ENCODE measurements at places on chromosomes 2 and 18.

DNA sequence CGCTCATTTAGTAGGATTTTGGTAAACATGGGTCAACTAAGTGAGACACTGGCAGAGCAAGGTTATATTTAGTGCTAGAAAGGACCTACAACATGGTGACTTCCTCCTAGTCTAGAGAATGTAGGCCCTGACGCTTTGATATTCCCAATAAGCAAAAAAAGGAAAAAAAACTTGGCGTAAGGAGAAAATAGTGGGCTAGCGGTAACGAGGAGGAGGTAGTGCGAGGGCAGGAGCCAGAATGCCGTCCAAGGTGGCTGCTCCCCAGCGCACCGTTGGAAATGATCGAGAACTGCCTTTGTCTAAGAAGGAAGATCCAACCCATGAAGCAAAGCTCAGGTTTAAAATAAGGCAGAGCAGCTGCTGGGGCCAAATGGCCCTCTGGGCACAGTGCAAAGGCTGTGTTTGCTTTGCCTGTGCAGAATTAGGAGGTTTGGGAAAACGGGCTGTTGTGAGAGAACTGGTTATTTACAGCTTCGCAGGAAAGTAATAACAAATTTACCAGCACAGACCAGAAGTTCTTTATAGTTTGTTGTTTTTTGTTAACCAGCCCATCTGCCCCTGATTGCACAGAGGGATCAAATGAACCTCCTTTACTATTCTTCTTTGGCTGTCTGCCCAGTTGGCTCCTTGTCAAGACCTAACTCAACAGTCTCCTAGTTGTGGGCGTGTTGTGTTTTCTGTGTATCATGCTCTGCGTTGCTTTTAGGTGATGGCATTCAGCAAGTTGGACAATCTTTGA, 86.6 kb downstream of the ITGB1BP1 start:
- DNase-seq, result no peak

DNA sequence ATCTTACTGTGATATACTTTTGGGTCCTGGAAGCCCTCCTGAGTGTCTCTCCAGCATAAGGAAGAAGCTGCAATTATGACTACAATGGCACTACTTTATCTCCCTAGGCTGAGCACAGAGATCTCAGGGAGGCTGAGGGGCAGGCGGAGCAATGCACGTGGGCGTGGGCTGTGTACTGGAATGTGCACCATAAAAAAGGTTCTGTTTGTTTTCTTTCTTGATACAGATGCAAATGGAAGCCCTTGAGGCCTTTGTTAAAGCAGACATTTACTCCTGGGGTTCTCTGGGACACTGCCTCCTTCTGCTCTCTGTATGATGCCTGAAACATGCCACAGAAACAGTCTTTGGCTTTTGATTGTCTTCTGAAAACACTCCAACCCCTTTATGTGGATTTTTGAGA, 79.1 kb upstream of the DLX2 start:
- DNase-seq, result no peak

- DNase-seq, result no peak
These were observed 72.7 kb upstream of the SPRED2 start for GRCh38 chr2:65504814-65505697.

GRCh38 chr2:39378968-39379367, 58.1 kb downstream of the MAP4K3 start:
- no peak for DNase-seq

GRCh38 chr2:8993196-8993901, 10.1 kb downstream of the MBOAT2 start:
- no peak for DNase-seq

- no peak for DNase-seq
These were observed 3.5 kb upstream of the RSAD2 start for GRCh38 chr2:6874032-6874431.

DNA sequence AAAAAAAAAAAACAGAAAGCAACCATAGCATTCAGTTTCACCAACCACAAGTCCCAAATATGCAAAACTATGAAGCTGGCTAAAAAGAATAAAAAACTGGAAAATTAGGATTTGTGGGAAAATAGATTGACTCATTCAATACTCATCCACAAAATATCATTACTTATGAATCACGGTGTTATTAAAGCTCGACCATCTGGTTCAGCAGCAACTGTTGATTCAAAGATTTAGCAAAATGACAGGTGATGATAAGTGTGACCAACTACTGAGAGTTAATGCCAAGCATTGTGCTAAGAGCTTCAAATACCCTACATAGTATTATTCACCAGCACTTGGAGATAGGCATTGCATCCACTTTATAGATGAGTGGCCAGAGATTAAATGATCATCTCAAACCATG, 26.2 kb upstream of the XDH start:
- DNase-seq, result no peak

GRCh38 chr2:172113617-172114016, 10.9 kb upstream of the DLX2 start:
- DNase-seq, result no peak

DNA sequence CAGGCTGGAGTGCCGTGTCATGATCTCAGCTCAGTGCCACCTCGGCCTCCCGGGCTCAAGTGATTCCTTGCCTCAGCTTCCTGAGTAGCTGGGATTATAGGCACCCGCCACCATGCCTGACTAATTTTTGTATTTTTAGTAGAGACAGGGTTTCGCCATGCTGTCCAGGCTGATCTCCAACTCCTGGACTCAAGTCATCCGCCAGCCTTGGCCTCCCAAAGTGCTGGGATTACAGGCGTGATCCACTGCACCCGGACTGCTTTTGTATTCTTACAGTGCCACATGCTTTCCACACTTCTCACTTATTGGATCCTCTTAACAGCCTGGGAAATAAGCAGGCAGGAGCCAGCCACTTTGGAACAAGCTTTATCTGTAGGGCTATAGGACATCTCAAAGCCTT, 25.3 kb upstream of the BCL2L11 start:
- DNase-seq, result no peak

DNA sequence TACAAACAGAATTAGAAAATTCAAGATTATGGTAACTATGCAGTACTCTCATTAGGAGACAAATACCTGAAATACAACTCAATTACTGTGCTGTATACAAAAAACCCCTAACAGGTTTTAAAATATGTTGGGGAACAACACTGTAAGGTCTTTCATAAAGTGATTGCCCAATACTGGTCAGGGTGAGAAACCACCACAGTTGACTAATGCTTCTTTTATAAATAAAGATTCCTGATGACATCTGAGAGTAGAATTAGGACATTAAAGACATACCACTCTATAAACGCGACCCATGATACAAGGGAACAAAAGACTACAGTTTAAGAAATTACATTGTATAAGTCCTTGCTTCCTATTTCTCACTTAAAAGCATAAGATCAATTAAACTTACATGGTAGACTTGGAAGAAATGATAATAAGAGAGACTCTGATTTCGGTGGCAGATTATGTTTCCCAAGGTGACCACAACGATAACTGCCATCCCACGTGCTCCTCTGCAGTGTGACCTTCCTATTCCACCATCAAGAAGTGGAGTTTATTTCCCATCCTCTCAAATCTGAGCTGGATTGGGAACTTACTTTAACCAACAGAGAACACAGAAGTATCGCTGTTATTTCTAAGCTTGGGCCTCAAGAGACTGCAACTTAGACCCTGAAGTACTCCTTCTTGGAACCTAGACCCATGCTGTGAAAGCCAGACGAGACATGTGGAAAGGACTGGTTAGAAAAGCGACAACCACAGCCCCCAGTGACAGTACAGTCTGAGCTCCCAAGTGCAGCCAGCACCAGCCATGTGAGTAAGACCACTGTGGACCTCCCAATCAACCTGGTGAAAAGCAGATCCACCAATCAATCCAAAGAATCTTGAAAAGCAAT, 52.3 kb downstream of the ZNF521 start:
- no peak for DNase-seq

GRCh38 chr2:120602251-120602650, 133.4 kb upstream of the GLI2 start:
- no peak for DNase-seq

DNA sequence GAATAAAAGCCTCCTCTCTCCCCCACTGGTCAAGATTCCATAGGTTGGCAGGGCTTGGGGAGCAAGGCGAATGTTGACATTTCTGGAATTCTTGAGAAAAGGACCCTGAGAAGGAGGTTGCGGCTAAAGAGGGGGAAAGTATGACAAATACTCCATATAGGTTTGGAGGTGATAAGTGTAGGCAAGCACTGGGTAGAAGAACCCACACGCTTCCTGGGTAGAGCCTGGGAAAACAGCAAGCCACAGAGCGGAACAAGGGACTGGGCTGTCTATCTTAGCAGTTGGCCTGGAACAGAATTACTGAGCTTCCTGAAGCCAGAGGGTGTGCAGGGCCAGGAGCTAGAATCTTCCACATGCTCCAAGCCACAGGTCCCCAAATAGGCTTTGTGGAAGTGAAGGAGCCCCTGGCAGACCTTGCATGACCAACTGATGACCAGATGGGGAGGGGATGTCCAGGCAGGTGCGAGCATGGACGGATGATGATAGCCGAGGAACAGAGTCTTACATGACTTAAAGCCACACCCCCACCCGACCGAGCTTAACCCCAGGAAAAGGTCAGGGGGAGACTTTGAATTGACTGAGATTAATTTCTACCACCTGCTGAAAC, 9.9 kb downstream of the PRKAG3 start:
- DNase-seq, result no peak

All from stimulated activated CD4-positive, alpha-beta T cell treated with anti-CD3 and anti-CD28 coated beads, TNF-alpha, amount 100 ng/mL, for 48 hours (primary cell).